AG04450 (cell line): ENCODE measurements at places on chromosomes 12 and 14.

GRCh38 chr14:71714225-71714624 lies 218.0 kb upstream of the RGS6 start:
- DNase-seq = no peak

DNA sequence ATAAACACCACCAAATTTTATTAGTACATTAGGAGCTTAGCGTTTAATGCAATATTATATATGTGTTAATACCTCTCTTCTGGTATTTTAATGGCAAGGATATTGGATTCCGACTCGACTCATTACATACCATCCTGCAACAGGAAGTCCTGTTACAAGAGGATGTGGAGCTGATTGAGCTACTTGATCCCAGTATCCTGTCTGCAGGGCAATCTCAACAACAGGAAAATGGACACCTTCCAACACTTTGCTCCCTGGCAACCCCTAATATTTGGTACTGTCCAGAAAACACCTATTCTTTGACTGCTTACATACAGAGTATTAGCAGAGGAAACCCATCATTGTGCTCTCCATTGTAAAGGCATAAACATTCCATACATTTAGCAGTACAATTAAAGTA lies 45.2 kb downstream of the VEZT start:
- DNase-seq = no peak

- no peak for DNase-seq
Observed at GRCh38 chr14:104983231-104983721, 2.3 kb upstream of the CLBA1 start.

- no peak for DNase-seq
Observed at GRCh38 chr12:54708826-54709225, 60.7 kb upstream of the DCD start.

GRCh38 chr12:98939926-98940325 lies 294.8 kb downstream of the APAF1 start:
- DNase-seq = no peak

- DNase-seq = no peak
Observed at GRCh38 chr12:130434560-130434959, 96.9 kb downstream of the PIWIL1 start.
